Dermis microvascular lymphatic vessel endothelial cell (primary cell): ENCODE measurements at places on chromosomes 1 and 21. TPM values are rescaled to one million over a fixed set of nuclear protein-coding genes. Genes with fewer than 3 reads are reported as not detected.

HMGCS2 gene
- total RNA-seq = not detected in 2 replicates

ANKRD35 gene
- total RNA-seq = under 0.01 TPM in 2 replicates

KMO gene
- not detected in 2 replicates for total RNA-seq

DIPK1A gene
- total RNA-seq = 0.13 and 0.76 TPM in 2 replicates

UBE4B gene
- 16.4 and 20.7 TPM in 2 replicates for total RNA-seq

MAN1C1 gene
- 0.26 and 0.89 TPM in 2 replicates for total RNA-seq

ADAMTSL4 gene
- total RNA-seq = 0.13 and 0.25 TPM in 2 replicates

KPNA6 gene
- 27.1 and 30.3 TPM in 2 replicates for total RNA-seq

- no peak for DNase-seq
Measured at GRCh38 chr1:207495801-207496792, at the start of gene CR1. Gene CR1, plus strand, starts transcription at chr1:207496157. Its CDS starts 111 bp downstream, at chr1:207496268.

GRCh38 chr21:22880573-22880972 is 1882.4 kb downstream of the NCAM2 start:
- no peak for DNase-seq

- no peak for DNase-seq
Measured at GRCh38 chr1:161158316-161159010, 837 bp upstream of the USP21 start.

DNA sequence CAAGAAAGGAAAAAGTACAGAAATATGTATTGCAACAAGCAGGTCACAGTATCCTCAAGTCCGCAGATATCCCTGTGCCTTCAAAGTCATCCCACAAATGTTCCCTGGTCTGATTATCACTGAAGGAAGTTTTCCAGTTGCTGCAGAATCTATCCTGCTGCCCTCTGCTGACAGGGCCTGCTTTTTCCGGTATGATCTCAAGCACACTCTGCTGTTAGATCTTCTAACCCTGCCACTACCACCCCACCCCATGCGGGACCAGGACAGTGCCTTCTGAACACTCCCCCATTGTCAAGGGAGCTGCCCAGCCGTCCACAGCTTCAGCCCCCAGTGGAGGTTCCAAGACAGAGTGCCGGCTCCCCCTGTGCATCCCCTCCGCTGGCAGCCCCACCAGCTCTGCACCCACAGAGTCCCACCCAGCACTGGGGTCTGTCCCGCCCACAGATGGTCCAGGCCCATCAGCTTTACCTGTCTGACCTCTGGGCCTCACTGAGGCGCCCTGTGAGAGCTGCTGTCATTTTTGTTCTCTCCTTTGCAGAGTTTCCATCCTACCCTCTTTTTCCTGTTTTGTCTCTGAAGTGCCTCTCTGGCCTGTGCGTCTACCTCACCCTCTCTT is 27.9 kb downstream of the FAM163A start:
- DNase-seq = no peak

- no peak for DNase-seq
Measured at GRCh38 chr1:29487291-29487690, 251.0 kb downstream of the PTPRU start.

- DNase-seq = no peak
Measured at GRCh38 chr1:143497374-143497747, 474.4 kb downstream of the FAM72C start.

GRCh38 chr1:119917304-119918055 is 21.2 kb upstream of the ADAM30 start:
- no peak for DNase-seq

GRCh38 chr1:244918421-244919319 is 54.3 kb upstream of the HNRNPU start:
- peak; percentile 52 for DNase-seq

GRCh38 chr1:41844255-41844654 is 74.5 kb downstream of the HIVEP3 start:
- DNase-seq = no peak

DNA sequence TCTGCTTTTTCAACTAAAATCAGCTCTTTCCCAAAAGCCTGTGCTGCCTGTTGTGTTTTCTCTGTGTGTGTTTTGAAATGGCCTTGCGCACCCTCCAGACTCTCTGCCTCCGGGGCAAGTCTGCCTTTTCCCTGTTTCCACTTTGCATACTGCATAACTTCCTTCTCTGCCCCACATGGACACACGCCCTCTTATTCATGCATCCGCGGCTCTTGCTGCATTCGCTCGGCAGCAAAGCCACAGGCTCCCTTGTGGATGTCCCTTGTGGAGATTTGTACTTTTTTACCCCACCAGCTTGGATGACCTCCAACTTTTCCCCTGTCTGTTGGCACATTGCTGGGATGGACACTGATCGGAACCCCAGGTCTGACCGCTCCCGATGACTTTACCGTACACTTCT is 147.6 kb downstream of the ADSS2 start:
- no peak for DNase-seq

DNA sequence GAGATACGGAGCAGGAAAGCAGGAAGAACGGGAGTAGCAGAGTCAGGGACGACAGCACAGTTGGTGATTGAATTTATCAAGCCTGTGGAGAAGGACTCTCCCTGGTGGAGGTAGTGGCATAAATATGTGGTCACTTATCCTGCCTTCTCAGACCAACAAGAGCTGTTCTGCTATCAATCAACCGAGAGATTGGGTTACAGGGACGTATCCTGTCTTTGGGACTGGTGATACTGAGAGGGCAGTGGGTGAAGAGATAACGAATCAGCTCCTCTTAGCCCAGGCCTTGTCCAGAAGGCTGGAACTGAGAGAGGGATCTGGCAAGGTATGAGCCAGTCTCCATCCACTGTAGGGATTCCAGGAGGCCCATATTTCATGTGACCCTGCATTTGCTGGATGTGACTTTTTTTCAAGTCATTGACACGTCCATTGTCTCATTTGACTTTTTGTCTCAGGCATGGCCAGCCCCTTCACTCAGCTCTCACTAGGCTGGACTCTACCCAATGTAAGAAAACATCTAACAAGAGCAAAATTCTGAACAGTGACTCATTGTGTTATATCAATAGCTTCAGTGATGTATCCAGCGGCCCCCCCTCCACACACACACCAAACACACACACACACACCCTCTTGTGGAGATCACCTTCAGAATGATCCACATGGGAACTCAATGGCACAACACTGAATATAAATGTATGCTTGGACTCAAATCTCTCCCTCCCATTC is 11.3 kb downstream of the C1orf116 start:
- no peak for DNase-seq

DNA sequence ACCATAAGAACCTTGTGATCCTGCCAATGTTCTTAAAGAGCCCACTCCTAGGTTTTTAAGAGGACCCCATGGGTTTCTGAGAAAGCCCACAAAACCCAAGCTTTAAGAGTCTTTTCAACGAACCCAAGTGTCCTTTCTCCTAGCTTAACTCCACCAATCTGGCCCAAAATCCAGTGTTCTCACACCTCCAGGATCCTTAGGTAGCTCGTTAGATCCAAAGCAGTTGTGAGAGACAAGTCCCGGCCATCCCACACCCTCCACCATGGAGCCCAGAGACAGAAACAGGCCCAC is 1.7 kb downstream of the DENND4B start:
- no peak for DNase-seq

GRCh38 chr1:182493063-182493462 is 43.1 kb downstream of the RGSL1 start:
- no peak for DNase-seq

DNA sequence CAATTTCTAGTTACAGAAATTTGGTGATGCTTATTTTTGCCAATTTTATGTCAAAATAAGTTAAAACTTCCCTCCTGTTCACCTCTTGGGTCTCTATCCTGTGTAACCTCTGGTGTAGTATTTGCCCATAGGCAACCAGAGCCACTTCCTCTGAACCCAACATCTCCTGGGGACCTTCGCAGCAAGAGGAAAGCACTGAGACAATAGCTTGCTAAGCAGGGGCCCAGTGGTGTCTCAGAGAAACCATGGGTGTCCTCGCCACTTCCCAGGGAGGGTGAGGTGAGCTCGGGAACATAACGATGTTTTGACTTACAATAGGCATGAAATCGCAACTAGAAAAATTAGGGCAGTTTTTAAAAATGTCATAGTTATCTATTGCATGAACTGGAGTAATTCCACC is 56.4 kb upstream of the SCCPDH start:
- no peak for DNase-seq

- no peak for DNase-seq
Measured at GRCh38 chr1:221747839-221748238, 6.0 kb upstream of the DUSP10 start.

DNA sequence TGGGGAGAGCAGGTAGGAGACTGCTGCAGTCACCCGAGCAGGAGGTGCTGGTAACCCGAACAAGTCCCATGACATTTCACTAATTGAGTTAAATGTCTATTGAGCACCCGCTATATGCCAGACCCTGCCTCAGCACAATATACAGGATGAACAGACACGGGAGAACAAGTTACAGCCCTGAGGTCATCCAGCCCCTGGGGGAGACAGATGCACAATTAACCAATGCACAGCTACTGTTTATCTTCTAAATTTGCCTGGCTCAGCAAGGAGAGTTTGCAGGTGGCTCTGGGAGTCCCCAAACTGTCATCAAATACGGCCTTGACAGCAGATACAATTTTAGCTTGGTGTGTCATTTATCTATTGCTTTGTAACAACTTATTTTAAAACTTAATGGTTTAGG is 18.1 kb downstream of the CITED4 start:
- no peak for DNase-seq

DNA sequence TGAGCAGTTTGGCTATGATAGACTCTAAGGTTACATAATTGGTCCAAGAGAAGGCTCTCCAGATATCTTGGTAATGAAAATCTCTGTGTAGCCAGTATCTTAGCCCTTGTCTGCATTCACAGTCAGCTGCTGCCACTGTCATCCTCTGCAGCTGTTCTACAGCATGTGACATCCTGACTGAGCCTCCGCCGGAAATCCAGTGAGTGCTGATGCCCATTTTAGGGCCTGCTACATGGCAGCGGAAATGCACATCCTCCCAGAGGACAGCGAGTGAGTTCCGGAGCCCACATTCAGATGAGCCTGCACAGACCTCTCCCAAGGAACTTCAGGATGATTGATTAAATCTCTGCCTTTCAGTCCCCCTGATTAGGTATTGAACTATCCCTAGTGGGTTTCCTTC is 237.1 kb downstream of the HHIPL2 start:
- DNase-seq = no peak

DNA sequence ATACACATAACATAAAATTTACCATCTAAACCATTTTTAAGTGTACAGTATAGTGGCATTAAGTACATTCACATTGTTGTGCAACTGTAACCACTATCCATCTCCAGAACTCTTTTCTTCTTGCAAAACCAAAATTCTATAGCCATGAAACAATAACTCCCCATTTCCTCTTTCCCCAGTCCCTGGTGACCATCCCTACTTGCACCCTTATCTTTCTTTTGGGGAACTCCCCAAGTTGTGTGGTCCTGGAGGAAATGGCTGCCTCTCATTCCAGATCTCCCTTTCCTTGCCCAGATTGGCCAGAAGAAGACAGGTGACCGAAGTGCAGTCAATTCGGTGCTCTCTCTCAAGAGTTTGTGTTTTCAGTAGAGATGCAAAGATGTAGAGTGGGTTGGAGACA is 389.6 kb upstream of the C1orf87 start:
- DNase-seq = no peak

GRCh38 chr1:173134029-173134428 is 73.1 kb downstream of the TNFSF4 start:
- DNase-seq = no peak

DNA sequence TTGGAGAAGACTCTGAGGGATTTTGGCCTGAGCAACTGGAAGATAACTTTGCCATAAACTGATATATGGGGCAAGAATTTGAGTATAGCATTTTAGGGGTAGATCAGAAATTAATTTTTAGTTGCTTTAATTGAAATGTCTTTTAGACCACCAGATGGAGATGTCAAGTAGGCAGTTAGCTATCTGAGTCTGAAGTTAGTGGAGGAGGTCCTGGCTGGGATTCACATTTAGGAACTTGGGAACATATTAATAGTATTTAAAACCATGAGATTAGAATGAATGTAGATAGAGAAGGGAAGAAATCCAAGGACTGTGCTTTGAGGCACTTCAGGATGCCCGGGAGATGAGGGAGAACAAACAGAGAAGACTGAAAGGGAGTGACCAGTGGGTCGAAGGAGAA is 32.6 kb downstream of the SLC44A3 start:
- DNase-seq = no peak

DNA sequence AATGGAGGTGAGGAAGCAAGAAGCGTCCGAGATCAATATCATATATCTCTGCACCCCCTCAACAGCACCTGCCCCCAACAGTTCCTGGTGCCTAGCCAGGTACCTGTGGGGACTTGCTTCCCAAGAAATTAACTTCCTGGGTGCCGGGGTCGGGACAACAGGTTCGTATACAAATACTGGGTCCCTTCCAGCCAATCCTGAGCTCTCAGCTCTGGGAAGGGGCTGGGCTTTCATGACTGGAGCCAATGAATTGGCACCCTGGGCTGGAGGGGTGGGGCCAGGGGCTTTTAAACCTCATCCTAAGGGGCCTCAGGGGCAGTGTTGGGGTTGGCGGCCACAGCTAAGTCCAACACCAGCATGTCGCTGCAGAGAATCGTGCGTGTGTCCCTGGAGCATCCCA is at the start of gene PADI3:
TSS of gene PADI3 (plus strand) at position 318 of the 400 bp plus-strand sequence. CDS start at position 358, 40 bp downstream.
- DNase-seq = no peak

GRCh38 chr1:36858553-36858952 is 175.8 kb downstream of the GRIK3 start:
- no peak for DNase-seq

GRCh38 chr1:42914092-42914627 is 44.5 kb downstream of the SLC2A1 start:
- no peak for DNase-seq

- DNase-seq = no peak
Measured at GRCh38 chr21:37877171-37877570, 39.1 kb downstream of the KCNJ6 start.

DNA sequence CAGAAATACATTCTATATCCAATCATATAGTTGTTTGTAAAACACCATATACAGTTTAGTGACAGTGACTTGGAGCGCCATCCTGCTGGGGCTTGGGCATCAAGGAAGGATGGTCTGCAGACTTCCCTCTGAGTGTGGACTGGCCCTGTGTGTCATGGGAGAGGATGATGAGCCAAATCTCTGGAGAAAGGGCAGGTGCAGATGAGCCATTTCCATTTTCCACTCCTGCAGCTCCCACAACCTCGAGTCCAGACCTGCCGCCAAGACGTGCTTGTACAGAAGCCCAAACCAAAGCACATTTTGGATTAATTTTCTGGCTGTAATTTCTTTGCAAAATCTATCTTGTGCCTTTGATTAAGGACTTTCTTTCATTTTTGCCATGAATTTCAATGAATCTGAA is 48.3 kb upstream of the SLC22A15 start:
- no peak for DNase-seq
